ENCODE measurements at places on chromosomes 4 and X.
A peak's percentile ranks its signal among the peaks of the same experiment; 100 is the strongest.

DNA sequence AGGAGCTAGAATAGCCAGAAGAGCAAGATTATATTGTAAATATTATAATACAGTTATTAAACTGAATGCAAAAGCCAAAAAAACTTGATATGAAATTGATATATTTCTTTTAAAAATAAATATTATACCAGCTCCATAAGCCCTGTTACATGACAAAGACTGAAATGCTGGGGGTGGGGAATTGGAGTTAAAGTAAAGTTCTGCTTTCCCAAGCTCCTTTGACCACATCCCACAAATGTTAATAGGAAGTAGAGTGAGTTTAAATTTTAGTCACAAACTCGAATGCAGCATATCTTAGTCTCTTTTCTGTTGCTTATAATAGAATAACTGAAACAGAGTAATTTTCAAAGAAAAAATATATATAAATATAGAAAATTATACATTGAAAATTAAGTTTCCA is 46.9 kb upstream of the NFKB1 start:
- DNase-seq = no peak

DNA sequence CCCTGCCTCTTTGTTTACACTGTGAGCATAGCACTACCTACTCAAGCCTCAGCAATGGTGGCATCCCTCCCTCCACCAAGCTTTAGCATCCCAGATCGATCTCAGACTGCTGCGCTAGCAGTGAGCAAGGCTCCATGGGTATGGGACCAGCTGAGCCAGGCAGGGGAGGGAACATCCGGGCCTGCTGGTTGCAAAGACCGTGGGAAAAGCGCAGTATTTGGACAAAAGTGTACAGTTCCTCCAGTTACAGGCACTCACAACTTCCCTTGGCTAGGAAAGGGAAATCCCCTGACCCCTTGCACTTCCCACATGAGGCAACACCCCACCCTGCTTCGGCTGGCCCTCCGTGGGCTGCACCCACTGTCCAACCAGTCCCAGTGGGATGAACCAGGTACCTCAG is 26.5 kb downstream of the EGF start:
- DNase-seq = no peak

DNA sequence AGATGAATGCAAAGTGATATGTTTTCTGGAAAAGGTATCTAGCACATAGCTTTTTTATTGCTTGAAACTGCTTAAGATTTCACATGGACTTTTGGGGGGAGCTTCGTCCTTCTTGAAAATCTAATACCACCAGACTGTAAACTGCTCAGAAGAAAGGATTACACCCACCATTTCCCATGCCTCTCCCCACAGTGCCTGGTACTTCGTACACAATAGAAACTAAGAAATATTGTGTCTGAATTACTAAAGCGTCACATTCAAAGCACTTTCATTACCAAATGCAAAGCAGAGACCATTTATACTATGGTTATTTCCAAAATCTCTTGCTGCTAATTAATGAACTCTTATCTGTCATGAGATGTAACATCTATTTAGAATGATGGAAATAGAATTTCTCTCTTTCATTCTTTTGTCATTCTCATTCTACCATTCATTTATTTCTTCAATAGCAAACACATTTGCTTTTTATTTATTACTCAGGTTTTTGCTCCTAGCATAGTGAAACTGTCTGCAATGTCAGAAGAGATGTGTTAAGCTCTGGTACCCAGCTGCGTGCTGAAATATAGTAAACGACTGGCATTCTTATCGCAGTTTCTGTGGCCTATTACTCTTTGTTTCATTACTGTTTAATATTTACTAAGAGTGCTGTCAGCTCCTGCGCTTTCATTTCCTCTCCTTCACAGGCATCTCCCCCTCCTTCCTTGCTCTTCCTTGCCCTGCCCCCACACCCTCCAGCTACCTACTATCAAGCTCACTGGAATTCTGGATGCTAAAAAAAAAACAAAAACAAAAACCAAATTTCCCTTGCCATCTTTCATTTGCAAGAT is 51.4 kb upstream of the RAPGEF2 start:
- DNase-seq = no peak

- DNase-seq = no peak
Measured at GRCh38 chr4:85369703-85370380, 105.1 kb upstream of the ARHGAP24 start.

DNA sequence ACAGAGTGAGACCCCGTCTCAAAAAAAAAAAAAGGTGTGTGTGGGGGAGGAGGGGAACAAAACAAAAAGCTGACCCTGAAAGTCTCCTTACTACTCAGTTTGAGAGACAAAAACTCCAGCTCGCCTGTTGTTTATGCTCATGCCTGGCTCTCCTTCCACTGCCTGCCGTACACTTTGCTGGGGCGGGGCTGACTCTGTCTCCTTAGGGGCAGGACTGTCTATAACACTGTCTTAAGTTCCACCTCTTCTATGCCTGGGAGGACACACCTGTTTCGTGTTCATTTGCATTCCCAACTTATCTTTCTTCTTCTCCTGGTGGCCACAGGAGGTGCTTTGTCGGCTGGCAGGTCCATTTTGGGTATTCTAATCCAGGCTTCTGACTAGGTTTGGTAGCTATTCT is 81.4 kb downstream of the MTNR1A start:
- DNase-seq = no peak

DNA sequence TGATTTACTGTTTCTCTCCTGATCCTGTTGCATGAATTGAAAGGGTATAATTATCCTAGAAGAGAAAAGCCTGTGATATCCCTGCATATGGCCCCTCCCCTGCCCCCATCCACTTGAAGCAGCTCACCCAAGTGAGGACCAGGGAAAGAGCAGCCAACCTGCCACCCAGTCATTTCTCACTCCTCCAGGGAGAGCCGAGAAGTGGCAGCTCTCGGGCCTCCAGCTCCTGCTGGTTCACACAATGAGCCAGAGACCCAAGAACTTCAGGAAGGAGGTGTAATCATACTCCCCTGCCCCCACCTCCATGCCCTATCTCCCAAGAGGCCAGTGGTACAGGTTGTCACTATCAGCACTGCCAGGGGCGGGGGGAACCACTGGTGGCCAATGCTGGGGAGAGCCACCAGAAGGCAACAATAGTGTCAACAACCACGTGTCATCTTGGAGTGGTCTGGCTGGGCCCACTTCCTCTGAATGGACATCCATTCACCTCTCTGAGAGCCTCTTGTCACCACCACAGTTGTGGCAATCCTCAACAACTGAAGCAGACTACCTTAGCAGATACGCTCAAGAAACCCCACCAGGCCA is 42.9 kb downstream of the APOO start:
- no peak for DNase-seq

- DNase-seq = no peak
Measured at GRCh38 chr4:32189788-32190187, 1469.6 kb downstream of the PCDH7 start.

DNA sequence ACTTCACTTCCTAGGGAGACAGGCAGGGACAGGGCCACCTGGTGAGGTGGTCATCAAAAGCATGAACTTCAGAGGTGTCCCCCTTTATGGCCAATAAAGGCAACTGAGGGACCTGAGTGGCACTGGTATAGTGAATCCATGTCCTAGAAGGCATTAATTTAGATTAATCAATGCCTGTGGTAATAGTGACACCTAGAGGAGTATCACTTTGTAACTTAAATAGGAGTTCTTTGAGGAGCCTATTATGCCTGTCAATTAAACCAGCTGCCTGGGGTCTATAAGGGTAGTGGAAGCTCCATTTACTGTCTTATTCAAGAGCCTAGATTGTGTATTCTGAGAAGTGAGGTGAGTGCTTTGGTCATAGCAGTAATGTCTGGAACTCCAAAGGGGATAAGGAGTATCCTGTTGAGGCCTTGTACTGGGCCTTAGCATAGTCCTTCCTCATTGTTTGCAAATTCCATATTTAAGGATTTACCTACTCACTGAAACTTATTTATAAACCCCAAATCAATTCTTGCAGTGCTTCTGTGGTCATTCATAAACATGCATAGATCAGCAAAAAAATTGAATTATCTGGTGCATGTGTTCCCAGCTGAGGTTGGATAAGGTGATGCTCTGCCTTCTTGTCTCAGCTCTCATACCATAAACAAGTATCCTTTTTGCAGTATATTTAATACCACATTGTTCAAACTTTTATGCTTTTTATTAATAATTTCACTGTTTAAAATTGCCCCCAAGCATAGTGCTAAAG is 213.8 kb upstream of the RADX start:
- peak; percentile 11 for DNase-seq

- DNase-seq = no peak
Measured at GRCh38 chr4:15648600-15648999, 6.6 kb downstream of the FBXL5 start.

GRCh38 chrX:153700376-153700945 is 12.7 kb downstream of the SLC6A8 start:
- no peak for DNase-seq

- DNase-seq = no peak
Measured at GRCh38 chr4:91734682-91735081, 569.1 kb upstream of the GRID2 start.

DNA sequence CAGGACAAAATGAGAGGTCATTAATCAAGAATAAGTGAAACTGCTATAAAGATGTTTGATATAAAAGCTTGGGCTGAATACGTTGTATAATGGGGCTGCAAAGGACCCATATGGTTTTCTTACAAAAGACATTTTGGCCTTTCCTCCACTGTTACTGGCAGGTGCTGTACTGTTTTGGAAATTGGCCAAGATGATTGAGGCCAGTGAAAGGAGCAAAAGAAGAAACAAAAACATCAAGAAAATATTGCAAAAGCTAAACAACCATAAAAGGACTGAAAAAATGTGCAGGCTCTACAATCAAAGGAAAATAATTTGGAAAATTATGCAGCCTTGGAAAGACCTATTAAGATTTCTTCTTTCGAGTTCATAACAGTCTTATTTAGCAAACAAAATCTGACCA is 222.2 kb upstream of the PPP1R2C start:
- DNase-seq = no peak

DNA sequence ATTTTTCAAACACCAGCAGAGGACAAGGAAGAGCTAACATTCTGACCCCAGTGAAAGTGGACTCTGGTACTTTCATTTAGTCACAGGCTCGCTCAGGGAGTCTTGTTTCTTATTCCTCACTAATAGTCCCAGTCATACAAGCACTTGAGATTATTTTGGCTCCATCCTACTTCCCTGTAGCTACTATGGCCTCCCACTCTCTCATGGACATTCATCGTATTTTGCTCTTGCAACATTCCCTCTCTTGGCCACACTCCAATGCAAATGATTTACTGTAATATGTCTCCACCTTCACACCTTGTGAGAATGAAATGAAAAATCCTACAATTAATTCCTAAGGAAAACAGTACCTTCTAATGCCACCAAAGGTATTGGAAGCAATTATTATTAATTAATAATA is 21.3 kb downstream of the PLRG1 start:
- DNase-seq = no peak

Data from NCI-H1105 (cell line).